Nephron progenitor cell (in vitro differentiated cells): ENCODE measurements at places on chromosomes 3 and 15.

- DNase-seq: no peak
Observed at GRCh38 chr3:108548304-108548703, 37.9 kb upstream of the MYH15 start.

GRCh38 chr15:90266061-90266431, 574 bp downstream of the NGRN start:
- peak; percentile 29 for DNase-seq

DNA sequence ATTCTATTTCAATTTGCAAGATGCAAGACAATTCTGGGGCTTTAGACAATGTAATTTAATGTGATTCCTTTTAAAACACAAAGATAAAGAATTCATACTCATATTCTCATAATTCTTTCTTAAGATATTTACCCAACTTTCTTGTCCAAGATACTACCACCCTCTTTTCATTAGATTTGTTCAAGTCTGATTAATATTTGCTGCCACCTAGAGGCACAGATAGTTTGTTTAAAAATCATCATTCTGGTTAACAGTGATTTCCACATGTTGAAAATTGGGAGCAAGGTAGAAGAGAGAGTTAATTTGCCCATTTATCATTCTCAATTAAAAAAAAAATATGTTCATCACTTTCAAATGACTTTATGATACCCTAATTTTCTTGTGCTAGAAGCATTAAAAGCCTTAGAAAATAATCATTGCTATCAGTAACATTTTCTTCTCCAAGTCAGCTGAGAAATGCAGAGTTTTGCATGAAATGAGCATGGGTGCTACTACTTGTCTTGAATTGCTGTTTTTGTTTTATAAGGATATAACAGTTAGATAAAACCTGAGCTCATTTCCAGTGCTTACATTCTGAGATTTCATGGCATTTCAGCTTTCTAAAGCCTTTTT, 11.6 kb downstream of the TAMM41 start:
- no peak for DNase-seq

- DNase-seq: no peak
Observed at GRCh38 chr3:113601240-113601639, 68.9 kb downstream of the SIDT1 start.

GRCh38 chr15:62391641-62392262, 226.7 kb upstream of the C2CD4B start:
- peak; percentile 65 for DNase-seq

- no peak for DNase-seq
Observed at GRCh38 chr3:18787441-18787840, 360.9 kb upstream of the KCNH8 start.

DNA sequence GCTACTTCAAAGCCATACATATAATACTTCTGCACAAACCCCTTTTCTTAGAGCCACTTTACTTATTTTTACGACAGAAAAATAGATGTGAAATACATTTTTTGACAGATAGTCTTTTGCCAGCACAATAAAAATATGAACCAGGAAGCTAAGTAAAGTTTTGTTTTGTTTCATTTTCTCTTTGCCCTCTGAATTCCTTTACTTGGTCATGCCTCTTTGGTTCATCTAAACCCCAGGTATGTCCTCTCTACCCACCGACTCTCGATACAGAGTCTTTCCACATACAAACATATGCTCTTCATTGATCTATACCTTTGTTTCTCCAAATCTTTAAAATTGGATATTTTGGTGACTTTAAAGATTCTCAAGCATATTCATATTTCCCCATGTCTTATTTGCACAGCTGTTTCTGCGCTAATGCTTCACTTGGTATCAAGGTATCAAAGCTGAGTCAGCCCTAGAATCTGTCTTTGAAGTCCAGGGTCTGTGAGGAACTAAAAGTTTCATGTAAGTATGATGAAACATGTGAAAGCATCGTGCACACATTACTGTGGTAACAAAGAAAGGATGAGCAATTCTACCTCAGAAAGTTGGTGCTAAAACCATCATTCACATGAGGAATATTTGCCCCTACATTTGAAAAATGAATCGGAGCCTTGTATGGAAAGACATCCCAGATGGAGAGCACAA, 845.4 kb downstream of the NAALADL2 start:
- no peak for DNase-seq

DNA sequence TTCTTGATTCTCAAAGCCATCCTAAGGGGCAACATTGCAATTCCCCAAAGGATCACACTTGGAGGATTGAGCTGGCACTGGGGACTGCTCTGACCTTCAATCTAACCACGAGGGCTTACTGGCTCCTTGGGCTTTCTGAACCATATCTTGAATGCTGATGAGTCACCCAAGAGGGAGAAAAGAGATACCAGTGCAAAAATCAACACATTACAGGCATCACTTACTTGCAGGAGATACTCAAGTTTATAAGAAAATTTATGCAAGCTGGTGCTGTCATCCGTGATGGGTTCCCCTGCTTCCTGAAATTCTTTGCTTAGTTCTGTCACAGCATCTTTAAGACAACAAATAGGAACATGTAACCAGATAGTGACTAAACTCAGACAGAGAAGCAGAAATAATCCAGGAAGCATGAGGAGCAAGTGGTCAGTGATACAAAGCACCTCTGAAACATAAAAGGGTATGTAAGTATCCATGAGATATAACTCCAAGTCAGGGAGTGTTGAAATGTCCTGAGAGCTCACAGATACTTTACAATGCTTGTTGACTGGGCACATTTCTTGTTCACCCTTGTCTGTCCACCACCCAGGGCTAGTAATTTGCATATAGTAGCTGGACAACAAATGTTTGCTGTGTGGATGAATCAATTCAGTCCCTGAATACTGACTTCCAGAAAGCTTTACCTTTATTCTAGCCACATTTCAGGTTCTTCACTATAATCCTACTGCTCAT, 14.1 kb downstream of the FYCO1 start:
- DNase-seq: no peak

DNA sequence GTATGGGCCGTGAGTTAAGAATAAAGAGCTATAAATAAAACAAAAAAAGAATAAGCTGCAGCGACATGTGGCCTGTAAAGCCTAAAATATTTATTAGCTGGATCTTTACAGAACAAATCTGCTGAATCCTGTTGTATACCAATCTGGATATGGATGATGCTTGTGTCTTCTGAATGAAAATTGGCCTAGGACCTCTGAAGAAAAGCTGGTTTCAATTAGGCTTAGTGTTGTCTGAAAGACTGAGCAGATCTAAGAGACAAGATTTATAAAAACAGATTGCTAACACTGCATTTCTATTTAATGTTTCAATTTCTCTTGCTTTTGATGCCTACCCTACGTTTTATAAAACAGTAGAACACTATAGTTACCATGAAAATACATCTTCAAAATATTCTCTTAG, 57.9 kb downstream of the ST3GAL6 start:
- DNase-seq: no peak
